ENCODE measurements at places on chromosomes 7 and 10.

DNA sequence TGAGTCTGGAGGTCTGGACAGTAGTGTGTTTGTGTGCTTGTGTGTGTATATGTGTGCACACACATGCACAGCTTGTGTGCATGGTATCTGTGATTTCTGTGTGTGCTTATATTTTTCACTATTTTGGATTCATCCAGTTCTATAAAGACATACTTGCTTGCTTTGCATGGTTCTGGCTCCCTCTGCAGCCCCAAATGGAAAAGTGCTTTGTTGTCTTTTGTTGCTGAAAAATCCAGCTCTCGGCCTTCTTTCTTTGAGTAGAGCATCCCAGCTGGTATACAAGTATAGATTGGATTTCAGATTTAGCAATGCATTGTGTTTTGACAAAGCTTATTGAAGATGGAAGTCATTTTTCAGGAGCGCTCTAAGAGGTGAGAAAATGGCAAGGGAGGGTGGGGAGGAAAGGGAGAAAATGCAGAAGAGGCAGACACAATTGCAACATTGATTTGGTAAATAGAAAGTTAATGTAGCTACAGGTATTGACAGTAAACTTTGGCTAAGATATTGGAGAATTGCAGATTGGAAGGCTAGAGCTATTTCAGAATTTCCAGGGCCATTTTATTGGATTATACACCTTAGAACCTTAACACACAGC is 333.9 kb downstream of the AUTS2 start:
- DNase-seq, result no peak

GRCh38 chr7:125599387-125599786 is 669.8 kb upstream of the POT1 start:
- DNase-seq, result no peak

GRCh38 chr10:96789571-96790108 is 42.5 kb upstream of the LCOR start:
- no peak for DNase-seq

GRCh38 chr10:110610308-110610774 is 33.8 kb upstream of the RBM20 start:
- no peak for DNase-seq

GRCh38 chr10:102675666-102676533 is 31.6 kb downstream of the TRIM8 start:
- no peak for DNase-seq

- DNase-seq, result no peak
These were observed 96.4 kb upstream of the ZMIZ1 start for GRCh38 chr10:78972160-78972946.

DNA sequence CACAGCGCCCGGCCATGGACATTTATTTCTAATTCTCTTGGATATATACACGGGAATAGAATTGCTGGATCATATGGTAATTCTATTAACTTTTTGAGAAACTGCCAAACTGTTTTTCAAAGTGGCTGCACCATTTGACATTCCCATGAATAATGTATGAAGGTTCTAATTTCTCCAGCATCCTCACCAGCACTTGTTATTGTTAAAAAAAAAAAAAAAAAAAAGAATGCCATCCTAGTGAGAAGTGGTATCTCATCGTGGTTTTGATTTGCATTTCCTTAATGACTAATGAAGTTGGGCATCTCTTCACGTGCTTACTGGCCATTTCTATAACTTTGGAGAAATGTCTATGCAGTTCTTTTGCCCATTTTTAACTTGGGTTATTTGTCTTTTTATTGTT is 13.5 kb downstream of the CNNM2 start:
- no peak for DNase-seq

DNA sequence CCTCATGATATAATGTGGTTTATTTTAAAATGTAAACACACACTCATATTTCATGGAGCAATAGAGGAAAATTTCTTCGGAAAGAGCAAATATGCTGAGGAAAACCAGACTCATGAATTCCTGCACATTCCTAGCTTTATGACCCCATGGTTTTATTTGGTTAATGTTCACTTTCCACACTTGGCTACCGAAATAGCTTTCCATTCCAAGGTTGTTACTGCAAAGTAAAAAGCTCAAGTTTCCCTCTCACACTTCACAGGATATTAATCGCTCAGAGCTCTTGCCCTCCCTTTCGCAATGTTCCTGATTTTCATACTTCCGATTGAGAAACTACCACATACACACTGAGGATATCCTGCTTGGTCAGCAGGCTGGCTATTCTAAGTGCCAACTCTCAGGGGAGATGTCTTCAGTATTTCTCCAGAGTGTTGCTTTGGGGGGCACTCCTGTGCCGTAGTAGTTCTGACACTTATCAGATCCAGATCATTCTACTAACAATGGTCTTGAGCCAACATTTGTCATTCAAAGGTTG is 77.5 kb upstream of the STEAP1B start:
- no peak for DNase-seq

- DNase-seq, result no peak
These were observed 66.7 kb downstream of the EMX2 start for GRCh38 chr10:117609095-117609795.

DNA sequence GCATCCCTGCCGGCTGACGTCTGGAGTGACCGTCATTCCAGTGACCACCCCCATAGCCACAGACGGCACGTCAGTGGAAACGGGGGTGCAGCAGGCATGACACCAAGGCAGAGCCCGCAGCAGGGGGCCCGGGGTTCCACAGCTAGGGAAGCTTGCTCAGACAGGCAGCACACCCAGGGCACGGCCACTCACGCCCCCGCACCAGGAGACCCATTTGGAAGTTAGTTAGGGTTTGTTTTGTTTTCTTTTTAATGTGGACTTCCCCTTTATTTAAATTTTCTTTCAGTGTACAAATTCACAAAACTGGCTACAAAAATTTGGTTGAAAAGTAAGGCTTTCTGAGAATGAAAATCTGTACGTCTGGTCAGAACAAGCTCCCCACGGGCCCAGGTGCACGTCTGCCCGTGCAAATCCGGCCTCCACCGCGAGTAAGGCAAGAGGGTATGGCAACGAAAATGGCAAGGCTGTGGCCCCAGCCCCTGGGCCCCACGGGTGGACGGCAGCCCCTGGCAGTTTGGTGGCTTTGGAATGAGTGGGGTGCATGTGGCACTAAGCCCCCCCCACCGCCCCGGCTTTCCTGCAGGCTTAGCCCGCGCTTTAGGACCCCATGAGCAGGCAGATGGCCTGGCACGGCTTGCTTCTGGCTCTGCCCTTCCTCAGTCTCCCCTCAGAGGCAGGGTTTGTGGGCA is 124.2 kb downstream of the FAM53B start:
- DNase-seq, result no peak

DNA sequence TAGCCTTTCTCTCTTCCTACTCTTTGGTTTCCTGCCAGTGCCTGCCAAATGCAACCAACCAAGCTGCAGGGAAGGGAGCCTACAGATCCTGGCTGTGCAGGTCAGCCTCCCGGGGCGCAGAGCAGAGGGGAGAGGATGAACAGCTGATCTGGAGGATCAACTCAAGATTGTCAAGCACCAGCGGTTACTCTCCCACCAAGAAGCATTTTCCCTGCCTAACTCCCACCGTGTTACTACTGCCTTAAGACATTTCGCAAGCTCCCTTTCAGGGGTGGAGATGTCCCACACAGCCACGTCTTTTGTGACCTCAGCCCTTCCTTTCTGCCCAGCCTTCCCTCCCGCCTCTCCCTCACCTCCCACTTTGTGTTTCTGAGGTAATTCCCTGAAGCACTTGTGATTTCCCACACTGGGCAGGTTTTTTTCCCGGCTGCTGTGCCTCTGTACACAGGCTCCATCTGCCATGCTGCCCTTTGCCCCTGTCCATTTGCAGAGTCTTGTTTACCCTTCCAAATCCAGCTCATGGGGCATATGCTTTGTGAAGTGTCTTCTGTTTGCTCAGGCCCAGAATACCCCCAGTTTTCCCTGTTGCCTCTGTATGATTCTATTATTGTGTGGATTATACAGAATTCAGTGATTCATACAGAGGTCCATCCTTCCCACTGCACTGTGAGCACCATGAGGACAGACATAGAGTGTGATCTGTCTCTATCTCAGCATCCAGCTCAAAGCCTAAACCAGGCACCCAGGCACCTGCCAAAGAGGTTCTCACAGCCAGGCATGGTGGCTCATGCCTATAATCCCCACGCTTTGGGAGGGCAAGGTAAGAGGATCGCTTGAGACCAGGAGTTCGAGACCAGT is 40.9 kb upstream of the PAPSS2 start:
- DNase-seq, result no peak

DNA sequence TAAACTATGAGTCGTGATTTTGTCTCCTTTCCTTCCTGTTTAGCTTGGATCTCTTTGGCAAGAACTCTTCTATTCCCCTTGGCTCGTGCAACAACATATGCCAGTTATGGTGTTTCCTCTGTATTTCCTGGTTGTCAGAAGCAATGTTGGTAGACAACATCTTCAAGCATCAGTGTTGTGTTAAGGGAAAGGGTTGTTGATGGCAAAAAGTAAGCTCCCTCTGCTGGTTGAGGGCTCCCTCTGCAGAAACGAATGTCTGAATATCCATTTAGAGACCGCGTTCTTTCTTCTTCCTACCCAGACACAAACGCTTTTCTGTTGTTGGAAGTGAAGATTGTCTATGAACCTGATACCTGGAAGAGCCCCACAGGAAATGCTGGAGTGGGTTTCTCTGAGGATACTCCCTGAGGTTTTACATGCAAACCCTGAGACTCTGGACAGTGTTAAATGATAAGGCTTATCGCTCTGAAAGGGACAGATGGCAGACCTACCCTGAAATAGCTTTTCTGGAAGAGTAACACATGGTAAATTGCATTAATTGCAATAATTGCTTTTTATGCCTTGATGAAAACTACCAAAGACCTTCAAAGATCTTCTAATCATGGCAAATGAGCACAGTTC is 23.5 kb upstream of the C1QL3 start:
- DNase-seq, result no peak

- peak; percentile 25 for DNase-seq
These were observed 56.5 kb downstream of the CCDC71L start for GRCh38 chr7:106604303-106604924.

DNA sequence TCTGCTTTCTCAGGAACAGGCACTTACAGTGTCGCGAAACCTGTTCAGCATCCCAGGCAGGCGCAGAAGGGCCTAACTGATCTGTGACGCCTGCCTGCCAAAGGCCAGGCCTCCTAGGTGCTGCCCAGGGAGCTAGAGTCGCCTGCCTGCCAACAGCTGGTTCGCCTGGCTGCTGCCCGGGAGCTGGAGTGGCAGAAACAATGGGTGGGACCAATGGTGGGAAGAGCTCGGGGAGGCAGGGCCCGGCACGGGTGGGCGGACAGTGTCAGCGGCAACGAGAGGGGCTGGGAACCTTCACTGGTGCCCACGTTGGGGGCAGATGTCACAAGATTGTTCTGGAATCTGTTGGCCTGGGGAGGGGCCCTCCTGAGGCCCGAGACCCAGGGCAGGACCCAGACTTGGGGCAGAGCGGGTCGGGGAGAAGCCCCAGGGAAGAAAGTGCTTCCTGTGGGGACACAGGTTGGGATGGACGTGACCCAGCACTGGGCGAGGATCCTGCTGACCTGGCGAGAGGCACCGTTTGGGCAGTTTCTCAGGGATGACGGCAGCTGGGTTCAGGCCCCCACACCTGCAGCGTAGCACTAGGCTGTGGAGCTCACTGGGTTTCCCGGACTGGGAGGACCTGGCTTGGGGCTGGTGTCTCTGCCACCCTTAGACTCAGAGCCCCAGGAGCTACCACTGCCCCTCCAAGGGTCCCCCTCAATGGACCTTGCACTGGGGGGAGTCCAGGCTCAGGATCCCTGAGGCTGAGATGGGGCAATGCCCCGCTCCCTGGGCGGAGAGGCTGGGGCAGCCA is 181.8 kb downstream of the ELFN1 start:
- no peak for DNase-seq

- DNase-seq, result no peak
These were observed 86.9 kb downstream of the CPXM2 start for GRCh38 chr10:123804716-123805115.

- no peak for DNase-seq
These were observed 152.1 kb upstream of the LYZL2 start for GRCh38 chr10:30781670-30782121.

- DNase-seq, result no peak
These were observed 217.5 kb downstream of the SNX13 start for GRCh38 chr7:17722798-17723197.

Measured in NK-92 treated with Interleukin-12 subunit alpha and Interleukin-12 subunit beta, amount 100 ng/mL, for 24 hours (cell line).